HS-27A (cell line): ENCODE measurements at places on chromosomes 1 and 21.
A peak's percentile ranks its signal among the peaks of the same experiment; 100 is the strongest.

GRCh38 chr1:185653615-185654014, 80.6 kb upstream of the HMCN1 start:
- DNase-seq: no peak

GRCh38 chr1:58695206-58695605, 4.7 kb downstream of the MYSM1 start:
- no peak for DNase-seq

DNA sequence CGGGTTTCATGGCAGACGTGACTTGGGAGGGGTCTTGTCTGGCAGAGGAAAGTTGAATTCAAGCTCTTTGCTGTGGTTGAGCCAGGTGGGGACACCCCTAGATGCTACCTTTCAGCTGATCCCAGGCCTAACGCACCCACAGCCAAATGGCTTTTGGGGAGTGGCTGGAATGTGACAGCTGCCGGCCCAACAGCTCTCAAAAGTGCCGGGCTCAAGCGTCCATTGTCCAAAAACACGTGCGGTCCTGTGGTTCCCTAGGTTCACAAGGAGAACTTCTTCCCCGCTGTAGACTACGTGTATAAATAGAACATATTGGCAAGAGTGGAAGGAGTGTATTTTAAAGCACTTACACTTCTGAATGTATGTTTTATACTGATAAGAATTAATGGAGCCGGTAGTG, 87.1 kb upstream of the ARHGEF16 start:
- no peak for DNase-seq

GRCh38 chr1:28640766-28641165, 2.1 kb downstream of the TAF12 start:
- no peak for DNase-seq

DNA sequence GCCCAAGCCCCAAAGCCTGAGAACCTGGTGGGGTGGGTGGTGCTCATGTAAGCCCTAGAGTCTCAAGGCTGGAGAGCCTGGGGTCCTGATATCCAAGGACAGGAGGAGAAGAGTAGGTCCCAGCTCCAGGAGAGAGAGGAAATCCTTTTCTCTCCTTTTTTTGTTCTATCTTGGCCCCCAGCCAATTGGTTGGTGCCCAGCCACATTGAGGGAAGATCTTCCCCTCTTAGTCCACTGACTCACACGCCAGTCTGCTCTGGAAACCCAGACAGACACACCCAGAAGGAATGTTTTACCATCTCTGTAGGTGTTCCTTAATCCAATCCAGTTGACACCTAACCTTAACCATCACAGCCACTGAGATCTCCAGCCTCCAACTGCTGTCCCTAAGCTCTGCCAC, 16.2 kb upstream of the LIN9 start:
- no peak for DNase-seq

DNA sequence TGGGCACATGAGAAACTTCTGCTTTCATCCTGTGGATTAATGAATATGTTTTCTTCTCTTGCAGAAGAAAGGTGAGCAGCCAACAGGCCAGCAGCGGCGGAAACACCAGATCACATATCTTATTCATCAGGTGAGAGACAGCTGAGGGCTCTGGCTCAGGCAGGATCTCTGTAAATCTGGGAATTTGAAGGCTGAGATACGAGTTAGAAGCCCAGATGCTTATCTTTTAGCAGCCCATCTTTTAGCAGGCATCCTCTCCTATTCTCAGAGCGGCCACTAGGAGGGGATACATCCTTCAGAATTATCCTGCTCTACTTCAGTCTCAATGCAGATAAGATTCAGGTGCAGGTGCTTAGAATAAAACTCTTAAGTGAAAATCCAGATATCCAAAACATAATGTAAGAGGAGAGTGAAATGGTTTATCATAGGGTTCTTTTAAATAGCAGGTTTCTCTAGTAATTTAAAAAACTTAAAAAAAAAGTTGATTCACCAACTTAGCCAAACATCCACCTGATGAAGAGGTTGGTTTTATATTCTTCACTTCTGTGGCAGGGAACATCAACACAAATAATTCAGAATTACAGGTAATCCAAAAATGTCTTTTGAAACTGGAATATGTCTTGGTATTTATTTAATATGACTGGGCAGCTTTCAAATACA, 19.3 kb downstream of the SH2D2A start:
- DNase-seq: peak; percentile 33

- no peak for DNase-seq
Measured at GRCh38 chr1:40414331-40414730, 35.9 kb upstream of the ZFP69B start.

DNA sequence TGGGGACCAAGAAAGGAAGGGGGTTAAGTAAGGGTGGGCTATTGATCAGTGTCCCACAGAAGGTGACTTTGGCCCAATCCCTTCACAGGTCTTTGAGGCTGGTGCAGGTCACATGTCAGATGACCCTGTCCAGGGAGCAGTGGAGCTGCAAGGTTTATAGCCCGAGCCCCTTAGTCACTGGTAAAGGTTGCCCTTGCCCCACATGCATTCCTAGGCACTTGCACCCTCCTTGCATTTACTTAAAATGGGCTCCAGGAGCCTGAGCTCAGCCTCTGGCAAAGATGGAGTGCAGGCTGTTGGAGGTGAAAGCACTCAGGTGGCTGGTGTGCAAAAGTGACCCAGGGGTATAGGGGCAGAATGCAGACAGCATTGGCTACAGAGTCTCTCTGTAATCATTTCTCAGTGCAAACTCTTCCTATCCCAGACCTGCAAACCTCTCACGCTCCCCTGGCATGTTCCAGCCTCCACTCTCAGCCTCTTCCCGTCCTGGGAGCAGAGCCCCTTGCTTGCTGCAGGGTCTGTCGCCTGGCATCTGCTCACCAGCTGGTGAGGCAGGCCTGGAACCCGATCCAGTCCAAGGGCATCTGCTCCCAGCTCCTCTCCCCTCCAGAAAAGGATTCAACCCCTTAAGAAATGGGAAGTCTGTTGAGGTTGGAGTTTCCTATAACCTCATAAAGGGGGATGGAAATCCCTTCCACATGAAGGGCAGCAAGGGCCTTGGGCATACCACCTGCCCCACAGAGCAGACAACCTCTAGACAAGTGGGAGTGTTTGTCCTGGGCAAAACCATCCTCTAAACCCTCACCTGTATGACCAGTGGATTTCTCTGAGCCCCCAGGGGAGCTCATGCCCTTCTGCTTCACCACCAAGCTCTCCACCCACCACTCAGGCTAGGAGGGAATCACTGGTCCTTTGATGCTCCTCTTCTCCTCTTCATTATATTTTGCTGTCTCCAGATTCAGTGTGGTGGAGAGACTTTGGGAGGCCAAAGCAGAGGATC, 23.1 kb upstream of the PTPRF start:
- DNase-seq: no peak

DNA sequence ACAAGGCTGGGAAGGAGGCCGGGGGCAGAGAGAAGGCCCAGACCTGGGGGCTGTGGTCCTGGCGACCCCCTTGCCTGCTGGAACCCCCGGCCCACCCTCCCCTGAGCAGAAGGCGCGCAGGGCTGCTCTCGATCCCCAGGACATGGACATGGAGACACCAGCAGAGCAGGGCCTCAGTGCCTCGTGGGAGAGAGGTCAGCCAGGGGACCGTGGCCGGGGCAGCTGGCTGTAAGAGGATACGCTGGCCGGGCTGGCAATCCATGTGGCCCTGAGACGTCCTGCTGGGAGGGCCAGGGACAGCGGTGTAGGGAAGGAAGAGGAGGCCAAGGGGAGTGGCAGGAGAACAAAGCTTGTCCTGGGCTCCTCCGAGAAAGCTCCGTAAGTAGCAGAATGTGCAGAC, 132.2 kb downstream of the CASZ1 start:
- DNase-seq: no peak

DNA sequence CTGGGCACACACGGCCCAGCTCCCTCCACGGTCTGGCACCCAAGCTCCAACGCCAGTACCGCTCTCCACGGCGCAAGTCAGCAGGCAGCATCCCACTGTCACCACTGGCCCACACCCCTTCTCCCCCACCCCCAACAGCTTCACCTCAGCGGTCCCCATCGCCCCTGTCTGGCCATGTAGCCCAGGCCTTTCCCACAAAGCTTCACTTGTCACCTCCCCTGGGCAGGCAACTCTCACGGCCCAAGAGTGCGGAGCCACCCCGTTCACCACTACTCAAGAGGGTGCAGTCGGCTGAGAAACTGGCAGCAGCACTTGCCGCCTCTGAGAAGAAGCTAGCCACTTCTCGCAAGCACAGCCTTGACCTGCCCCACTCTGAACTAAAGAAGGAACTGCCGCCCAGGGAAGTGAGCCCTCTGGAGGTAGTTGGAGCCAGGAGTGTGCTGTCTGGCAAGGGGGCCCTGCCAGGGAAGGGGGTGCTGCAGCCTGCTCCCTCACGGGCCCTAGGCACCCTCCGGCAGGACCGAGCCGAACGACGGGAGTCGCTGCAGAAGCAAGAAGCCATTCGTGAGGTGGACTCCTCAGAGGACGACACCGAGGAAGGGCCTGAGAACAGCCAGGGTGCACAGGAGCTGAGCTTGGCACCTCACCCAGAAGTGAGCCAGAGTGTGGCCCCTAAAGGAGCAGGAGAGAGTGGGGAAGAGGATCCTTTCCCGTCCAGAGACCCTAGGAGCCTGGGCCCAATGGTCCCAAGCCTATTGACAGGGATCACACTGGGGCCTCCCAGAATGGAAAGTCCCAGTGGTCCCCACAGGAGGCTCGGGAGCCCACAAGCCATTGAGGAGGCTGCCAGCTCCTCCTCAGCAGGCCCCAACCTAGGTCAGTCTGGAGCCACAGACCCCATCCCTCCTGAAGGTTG, 97.6 kb downstream of the PIK3R3 start:
- no peak for DNase-seq

DNA sequence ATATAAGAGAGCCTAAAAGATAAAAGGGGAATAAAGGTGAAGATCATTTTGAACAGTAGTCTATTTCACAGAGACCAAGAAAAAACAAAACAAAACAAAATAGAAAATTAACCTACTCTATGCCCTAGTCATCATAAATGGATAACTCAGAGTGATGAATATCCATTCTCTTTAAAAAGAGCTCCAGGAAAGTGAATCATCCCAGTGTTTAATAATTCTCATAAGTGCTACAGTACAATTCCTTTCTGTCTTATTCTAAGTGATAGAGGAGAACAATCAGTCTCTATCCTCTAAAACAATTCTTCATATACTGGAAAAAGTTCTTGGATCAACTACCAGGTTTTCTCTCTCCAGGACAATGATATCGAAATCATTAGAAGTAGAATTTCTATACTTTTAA, 45.8 kb downstream of the GDAP2 start:
- DNase-seq: no peak

DNA sequence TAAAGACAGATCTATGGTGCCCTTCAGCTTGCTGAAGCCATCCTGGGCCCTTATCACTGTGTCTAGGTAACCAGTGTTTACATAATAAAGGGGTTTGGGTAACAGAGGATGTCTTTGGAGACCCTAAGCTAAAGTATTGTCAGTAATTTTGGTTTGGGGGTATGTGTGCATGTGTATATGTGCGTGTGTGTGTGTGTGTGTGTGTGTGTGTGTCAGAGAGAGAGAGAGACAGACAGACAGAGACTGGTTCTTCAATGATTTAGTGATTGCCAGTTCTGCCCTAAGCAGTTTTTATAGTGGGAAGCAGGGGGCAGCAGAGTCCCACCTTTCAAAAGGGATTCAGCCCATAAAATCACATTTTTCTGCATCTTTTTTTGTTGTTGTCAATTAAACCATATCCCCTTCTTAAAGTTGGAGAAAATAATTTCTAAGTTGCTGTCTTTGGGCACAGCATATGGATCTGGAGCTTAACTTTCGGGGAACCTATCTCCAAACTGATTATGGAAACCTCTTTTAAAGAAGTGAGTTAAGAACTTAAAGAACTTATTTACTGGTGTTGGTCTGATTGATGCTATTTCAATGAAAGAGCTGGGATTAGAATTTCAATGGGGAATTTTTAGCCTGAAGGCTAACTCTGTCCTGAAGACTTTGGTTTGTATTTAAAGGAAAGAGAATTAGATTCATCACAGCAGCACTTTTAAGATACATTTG, 51.1 kb downstream of the ZNF326 start:
- DNase-seq: peak; percentile 14

- no peak for DNase-seq
Measured at GRCh38 chr1:43990271-43991199, 864 bp upstream of the CCDC24 start.

DNA sequence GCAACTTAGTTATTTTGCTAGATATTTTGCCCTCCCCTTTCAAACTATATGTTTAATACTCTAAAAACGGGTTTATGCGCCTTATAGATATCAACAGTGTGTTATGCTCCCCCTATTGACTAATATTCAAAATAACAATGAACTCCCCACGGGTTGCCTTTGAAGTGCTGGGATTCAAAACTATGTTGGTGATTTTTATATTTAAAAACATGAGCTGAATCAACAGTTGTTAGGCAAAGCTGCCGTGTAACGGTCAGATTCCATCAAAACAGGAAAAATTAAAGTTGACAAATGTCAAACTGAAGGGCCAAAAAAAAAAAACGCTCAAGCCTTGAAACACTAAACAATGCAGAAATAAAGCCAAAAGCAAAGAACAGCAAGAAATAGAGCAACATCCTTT, 2.5 kb downstream of the TGFBR3 start:
- DNase-seq: no peak

GRCh38 chr1:64549464-64550239, 79.7 kb downstream of the CACHD1 start:
- DNase-seq: no peak

DNA sequence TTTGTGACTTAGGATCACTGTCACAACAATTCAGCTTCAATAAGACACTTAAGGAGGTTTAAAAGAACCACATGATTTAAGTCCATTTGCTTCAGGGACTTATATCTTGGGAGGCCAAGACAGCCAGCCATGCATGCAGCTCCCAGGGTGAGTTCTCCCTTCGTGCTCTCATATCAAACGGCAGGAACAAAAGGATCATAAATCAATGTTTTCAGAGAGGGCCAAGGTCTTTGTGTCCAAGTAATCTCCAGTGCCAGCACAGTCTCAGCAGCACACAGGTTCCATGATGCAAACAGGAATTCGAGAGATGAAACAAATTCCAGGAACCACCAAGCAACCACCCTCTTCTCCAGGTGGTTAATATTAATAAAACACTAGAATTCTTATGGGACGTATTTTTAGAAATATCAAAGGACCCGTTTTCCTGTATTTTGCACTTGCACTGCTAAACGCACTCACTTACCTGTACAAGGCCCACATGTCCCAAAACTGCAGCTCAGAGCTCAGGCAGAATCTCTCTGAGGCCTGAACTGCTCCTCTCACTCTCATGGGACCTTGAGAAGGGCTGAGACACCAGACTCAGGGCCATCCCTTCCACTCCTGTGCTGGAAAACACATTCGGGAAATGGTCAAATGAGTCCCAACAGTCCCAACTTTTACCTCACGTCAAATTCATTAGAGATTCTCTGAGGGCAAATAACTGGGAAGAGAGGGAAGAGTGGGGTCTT, 100.0 kb upstream of the RAB4A start:
- no peak for DNase-seq

DNA sequence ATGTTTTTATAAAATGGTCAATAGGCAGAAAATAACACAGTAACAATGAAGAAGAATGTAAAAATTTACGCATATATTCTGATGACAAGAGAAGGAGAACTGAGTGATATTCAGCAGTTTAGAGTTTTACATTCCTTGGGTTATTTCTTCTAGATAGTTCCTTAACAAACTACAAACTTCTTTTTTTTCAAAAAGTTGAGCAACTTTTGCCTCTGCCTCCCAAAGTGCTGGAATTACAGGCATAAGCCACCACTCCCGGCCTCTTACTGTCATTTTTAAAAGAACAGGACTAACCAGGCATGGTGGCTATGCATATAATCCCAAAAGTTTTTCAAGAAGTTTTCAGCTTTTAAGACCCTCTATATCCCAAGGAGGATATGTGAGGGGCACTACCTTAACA, 32.9 kb downstream of the ARNT start:
- no peak for DNase-seq
